NCI-H2081 treated with DMSO at 0.1 percent for 48 hours (cell line): ENCODE measurements at places on chromosomes 7 and 10.

- no peak for DNase-seq
Observed at GRCh38 chr7:126213876-126214275, 1038.9 kb downstream of the GRM8 start.

GRCh38 chr10:113104047-113104446 lies 154.0 kb downstream of the TCF7L2 start:
- no peak for DNase-seq

DNA sequence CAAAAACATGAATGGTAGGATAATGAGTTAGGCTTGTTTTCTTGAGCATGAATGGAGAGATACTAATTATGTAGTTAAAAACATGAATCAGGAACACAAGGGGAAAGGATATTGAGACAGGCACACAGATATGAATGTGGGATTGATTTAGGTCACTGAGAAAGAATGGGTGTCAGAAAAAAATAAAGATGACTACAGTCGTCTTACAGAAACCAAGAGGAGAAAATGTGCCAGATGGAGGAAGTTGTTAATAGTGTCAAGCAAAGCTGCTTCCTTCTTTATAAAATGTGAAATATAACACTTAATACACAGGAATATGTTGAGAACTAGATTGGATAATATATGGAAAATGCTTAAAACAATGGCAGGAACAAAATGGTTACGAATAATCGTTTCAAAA lies 173.3 kb upstream of the BET1 start:
- no peak for DNase-seq

DNA sequence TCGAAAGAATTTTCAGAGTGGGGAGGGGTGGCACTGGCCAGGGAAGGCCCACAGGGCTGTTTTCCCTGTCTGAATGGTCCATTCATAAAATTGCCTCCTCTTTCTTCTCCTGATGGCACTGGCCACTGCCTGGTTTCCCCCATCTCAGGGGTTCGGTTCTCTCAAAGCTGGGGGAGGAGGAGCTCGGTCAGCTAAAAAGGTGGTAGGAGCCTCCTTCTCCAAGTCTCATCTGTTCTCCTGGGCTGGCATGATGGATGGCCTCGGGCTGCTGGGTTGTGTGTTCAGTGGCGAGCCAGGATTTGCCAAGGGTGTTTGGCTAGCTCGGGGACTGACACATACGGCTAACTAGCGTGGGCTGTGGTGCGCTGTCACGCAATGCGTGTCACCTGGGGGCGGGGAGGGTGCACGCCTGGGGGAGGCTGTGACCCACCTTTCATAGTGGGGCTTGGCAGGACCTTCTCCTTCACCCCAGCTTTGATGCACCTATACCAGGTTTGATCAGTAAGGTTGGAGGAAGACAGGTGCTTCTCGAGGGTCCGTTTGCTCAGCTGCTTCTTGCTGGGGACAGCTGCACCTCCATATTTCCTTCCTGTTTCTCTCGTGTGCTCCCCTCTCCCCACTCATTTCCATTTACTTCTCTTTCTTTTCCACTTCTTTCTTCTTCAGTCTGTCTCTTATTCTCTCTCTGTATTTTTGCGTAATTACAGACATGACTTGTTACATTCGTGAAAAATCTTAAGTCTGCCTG lies 36.3 kb downstream of the RBM20 start:
- no peak for DNase-seq

DNA sequence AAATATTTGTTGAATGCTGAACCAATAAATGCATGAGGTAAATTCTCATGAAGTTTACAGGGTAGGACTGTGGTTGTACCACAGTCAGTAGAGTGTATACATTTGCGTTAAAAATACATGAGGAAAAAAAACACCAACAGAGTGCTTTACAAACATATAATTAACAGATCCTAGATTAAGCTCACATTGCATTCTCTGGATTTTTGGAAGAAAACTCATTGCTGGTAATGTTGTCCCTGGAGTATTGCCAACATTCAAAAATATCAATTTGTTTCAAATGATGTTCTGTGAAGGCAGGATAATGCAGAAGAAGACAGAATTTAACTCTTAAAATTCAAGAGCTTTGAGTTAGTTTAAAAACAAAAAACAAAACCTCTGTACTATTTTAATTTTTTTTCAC lies 95.5 kb downstream of the MBL2 start:
- DNase-seq, result no peak

- DNase-seq, result no peak
Observed at GRCh38 chr10:19706904-19707303, 109.3 kb upstream of the PLXDC2 start.

GRCh38 chr10:96646301-96646700 lies 59.5 kb upstream of the TM9SF3 start:
- no peak for DNase-seq

DNA sequence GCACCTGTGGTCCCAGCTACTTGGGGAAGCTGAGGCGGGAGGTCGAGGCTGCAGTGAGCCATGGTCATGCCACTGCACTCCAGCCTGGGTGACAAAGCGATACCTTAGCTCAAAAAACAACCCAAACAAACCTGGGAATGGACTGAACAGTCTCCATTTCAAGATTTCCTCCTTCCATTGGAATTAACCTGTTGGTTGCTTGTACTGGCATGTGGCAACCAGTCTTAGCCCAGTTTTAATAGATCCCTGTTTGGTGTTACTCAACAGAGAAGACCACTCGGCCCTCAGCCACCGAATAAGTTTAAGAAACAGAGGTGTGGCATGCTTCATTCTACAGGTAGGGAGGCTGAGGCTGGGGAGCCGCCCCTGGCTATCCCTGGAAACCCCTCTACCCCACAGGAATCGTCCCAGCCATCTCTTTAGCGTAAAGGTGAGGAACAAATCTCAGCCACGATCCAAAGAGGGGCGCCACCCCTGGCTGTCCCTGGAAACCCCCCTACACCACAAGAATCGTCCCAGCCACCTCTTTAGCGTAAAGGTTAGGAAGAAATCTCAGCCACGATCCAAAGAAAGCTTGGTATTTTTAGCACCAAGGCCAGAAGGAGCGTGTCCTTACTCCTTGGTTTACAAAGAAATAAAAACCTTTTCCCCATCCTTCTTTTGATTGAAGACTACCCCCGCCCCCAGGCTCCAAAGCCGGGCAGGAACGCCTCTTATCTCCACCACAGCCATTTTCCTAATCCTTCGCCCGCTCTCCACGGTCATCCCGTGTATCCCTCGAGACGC lies 861 bp upstream of the TSPAN14 start:
- no peak for DNase-seq

GRCh38 chr7:46969303-46970130 lies 612.4 kb downstream of the TNS3 start:
- no peak for DNase-seq

GRCh38 chr7:130063036-130063435 lies 7.3 kb upstream of the KLHDC10 start:
- no peak for DNase-seq

- no peak for DNase-seq
Observed at GRCh38 chr10:30063099-30063498, 3.7 kb upstream of the JCAD start.

- no peak for DNase-seq
Observed at GRCh38 chr7:28228396-28228795, 47.8 kb upstream of the JAZF1 start.

GRCh38 chr10:75466001-75466400 lies 34.6 kb downstream of the LRMDA start:
- DNase-seq, result no peak

DNA sequence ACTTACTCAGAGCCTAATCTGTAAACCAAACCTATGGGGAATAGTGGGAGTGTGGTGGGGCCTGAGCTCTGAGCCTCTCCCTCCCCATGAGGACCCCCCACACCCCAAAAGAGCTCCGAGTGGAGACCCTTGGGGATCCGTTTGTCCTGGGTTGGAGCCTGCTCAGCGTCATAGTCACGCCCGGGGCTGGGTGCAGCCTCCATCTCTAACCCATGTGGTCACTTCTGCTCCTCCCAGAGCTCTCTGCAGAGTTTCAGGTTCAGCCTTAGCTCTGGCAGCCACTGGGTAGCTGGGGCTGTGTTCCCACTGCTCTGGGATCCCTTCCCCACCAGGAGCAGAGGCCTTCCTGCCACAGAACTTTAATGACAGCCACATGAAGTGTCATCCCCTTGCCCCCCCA lies 25.9 kb downstream of the PFKFB3 start:
- DNase-seq, result no peak

DNA sequence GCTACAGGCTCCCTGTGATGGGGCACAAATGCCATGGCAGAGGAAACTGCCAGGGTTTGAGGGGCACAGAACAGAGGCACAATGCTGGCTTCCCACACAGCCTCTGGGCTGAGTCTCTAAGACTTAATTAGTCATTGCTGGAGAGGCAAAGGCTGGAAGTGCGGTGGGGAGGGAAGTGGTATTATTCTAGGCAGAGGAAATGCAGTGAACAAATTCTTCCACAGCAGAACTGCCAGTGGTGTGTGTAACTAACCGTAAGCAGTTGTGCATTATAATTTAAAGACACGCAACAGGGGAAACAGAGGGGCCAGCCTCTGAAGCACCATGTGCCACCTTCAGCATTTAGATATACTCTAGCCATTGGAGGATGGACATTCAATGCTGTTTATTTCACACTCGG lies 12.8 kb downstream of the ICA1 start:
- no peak for DNase-seq

- no peak for DNase-seq
Observed at GRCh38 chr10:114485696-114486400, 81.5 kb upstream of the AFAP1L2 start.

DNA sequence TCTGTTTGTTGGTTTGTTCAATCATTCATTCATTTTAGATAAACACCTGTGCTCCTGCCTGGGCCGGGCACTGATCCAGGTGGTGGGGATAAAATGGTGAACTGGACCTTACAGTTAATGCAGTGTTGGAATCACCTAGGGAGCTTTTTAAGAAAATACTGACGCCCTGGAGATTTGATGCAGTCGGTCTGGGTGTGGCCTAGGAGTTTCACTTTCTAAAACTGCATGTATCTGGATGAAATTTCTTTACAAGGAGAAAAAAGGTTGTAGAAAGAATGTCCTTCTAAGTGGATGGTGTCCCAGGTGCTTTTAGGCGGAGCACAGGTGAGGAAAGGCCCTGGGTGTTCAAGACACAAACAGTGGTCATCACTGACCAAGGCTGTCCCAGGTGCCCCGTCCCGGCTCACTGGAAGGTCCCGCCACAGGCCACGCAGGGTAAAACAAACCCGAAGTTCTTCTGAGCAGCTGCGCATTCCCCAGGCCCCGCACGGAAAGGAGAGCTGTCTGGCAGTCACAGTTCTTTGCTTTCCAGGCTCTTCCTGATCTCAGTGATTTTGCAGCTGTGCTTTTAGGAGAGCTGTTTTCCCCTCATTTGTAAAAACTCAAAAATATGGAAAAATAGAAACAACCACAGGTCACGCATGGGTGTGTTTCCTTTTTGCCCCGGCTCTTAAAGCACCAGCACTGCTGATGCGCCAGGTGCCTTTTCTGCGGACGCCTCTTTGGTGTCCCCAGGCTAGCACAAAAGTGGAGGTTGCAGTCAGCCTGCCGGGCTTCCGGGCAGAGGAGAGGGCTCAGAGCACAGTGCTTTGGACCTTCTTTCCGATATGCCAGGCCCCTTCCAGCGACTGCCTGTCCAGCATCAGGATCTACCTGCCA lies 161.9 kb downstream of the GRK5 start:
- no peak for DNase-seq

GRCh38 chr10:47405857-47406547 lies 21.9 kb upstream of the ZNF488 start:
- no peak for DNase-seq
